CD4-positive, alpha-beta T cell treated with Interleukin-1 beta for 1 hour (primary cell): ENCODE measurements at places on chromosomes 3 and 15.

GRCh38 chr15:37929238-37929637, 5.2 kb upstream of the TMCO5A start:
- no peak for DNase-seq

DNA sequence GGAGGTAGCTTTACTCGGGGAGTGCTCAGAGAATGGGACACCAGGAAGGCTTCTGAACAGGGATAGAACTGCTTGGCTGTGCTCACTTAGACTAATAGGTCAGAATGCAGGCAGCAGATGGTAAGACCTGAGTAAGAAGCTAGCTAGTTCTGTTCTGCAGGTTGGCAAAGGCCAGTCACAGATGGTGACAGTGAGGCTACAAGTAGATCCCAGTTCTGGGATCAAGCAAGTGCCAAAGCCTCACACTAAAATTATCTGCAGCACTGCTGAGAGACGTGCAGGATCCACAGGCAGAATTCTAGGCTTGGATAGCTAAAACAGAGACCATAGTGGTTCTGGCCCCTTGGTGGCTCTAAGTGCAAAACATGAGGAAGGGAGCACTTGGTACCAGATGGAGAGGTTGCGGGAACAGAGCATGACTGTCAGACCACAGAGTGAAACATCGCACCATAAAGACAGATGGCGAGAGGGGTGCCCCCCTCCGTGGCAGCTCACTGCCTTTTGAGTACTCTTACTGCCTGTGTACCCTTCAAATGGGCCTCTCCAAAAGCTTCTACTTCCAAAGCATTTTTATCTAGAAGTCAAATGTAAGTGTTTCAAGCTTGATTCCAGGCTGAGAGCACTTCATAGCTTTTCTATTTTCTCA, 3.6 kb upstream of the GLCE start:
- DNase-seq: no peak

DNA sequence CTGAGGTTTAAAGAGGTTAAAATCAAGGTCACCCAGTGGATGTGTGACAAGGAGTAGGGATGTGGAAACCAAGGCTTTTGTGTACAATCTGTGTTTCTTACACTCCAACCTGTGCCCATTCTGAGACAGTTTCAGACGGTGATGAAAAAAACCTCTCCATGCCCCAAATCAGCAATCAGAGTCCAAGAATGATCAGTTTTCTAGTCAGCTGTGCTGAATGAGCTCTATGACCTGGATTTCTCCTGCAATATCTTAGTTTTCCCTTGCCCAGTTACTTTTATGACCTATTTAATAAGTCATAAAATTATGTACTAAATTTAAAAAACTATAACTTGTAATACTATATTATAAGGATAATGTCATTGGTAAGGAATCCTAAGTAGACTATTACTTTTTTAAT, 37.5 kb upstream of the CBLB start:
- DNase-seq: no peak

- DNase-seq: no peak
These were observed 22.1 kb downstream of the MAPKAPK3 start for GRCh38 chr3:50639055-50639494.

GRCh38 chr3:30836141-30836540, 58.3 kb downstream of the GADL1 start:
- DNase-seq: no peak

DNA sequence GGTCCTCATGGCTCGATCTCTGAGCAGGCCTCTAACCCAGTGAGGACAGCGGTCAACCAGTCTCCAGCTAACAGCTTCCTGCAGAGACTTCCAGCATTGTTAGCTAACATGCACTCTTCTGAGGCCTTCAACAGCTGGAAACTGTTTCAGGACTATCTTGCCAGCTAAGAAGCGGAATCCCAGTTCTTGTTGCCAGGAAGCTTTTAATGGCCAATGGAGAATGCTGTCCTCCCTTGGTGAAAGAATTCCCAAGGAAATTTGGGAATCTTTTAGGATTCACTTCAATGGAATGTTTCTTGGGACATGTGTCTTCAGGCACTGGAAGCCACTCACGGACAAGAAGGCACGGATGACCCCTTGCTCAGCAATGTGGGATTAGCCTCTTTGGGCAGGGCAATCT, 91.7 kb downstream of the CEMIP start:
- no peak for DNase-seq

- no peak for DNase-seq
These were observed 38.0 kb downstream of the SEC22A start for GRCh38 chr3:123239756-123240155.
